CD4-positive, alpha-beta memory T cell (primary cell): ENCODE measurements at places on chromosomes 7 and 10. TPM values are rescaled to one million over a fixed set of nuclear protein-coding genes. Genes with fewer than 3 reads are reported as not detected.

Gene CADPS2
- total RNA-seq = not detected

DNA sequence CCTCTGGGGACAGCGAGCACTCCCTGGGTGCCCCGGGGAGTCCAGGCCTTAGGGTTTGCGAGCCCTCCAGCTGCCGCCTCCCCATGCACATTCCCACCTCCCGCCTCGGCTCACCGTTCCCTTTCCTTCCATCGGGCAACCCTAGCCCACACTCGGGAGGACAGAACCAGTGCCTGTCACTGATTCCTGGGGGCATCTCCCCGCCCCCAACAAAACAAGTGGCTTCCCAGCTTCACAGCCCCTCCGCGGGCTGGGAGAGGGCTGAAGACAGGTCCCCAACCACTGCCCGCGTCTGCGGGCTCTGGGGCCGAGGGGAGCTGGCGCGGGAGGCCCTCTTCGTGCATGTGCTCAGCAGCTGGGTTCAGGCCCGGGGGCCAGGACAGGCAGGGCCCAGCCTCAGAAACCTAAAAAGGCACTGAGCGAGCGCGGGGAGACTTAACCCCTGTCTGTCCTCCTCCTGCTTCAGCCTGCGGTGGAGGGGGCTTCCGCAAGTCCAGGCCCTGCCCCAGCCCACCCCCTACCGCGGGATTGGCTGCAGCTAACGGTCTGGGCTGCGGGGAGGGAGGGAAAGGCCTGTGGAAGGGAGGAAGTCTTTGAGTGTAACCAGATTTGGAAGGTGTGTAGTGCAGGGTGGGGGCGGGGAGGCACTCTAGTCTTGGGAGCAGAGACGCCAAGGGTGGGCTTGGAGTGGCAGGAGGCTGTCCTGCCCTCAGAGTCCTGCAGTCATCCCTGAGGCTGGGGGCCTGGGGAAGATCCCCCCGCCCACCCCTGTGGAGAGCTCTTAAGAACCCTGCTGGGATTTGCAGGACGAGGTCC, 1.2 kb downstream of the FLNC start:
- DNase-seq = no peak

DNA sequence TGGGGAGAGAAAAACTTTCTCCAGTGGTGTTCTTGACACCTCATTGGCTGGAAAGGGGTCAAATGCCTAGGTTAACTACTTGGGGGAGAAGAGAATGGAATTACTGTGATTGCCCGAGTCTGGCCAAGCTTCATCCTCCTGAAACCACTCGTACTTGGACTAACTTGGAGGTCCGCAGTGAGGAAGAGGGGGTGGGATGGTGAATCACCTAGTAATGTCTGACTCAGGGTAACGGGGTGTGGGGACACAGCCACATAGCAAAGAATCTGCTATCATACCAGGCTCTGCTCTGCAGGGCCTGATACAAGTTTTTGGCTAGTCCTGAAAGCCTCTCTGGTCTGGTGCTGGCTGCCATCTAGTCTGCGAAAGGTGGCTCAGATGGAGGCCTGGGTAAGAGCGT, 190.9 kb downstream of the RPS24 start:
- DNase-seq = no peak

Gene OR2A12
- not detected for total RNA-seq

- no peak for DNase-seq
These were observed 179.2 kb downstream of the SH3PXD2A start for GRCh38 chr10:103676058-103676785.

Gene ADIRF
- not detected for total RNA-seq

Gene TUBGCP2
- total RNA-seq = 74.0 TPM

GRCh38 chr7:121873289-121874194, 581 bp downstream of the PTPRZ1 start:
- no peak for DNase-seq

GRCh38 chr7:147432079-147432478, 1158.5 kb upstream of the C7orf33 start:
- DNase-seq = no peak

DNA sequence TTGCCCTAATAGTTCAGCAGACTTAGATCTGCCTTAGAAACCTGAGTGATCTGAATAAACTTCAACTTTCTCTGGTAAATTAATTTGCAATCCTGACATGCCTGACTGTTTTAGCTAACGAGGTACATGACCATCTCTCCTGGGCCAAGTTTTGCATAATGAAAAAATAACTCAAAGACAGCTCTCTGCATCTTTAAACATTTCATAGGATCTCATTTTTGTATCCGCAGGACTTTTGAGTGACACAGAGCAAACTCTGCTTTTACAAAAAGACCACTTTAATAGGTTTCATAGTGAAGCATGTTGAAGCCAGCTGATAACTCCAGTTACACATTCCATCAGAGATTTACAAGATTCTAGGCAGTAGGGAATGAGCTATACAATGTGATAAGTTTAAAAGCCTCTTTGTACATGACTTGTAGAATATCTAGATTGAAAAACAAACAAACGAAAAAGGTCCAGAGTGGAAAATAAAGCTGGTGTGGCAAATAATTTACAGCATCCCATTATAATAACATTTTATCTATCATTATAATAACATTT, 2.1 kb downstream of the PRKG1 start:
- no peak for DNase-seq

Gene TAS2R41
- 0.73 TPM for total RNA-seq

Gene PTPN20
- total RNA-seq = 1.9 TPM

GRCh38 chr10:83166344-83166743, 973.0 kb upstream of the GHITM start:
- no peak for DNase-seq

Gene ANXA8L1
- total RNA-seq = not detected

- no peak for DNase-seq
These were observed 23.9 kb downstream of the OPALIN start for GRCh38 chr10:96334616-96335526.

GRCh38 chr10:11176746-11177145, 159.1 kb downstream of the CELF2 start:
- DNase-seq = no peak
